ENCODE measurements at places on chromosomes 7 and 10. TPM values are rescaled to one million over a fixed set of nuclear protein-coding genes. Genes with fewer than 3 reads are reported as not detected.
A peak's percentile ranks its signal among the peaks of the same experiment; 100 is the strongest.

Gene OPN1SW
- total RNA-seq, result not detected

Gene SORCS3
- total RNA-seq, result not detected

Gene VAX1
- not detected for total RNA-seq

Gene ZMYND11
- 8.3 TPM for total RNA-seq

Gene H2BK1
- total RNA-seq, result not detected

Gene CALY
- not detected for total RNA-seq

DNA sequence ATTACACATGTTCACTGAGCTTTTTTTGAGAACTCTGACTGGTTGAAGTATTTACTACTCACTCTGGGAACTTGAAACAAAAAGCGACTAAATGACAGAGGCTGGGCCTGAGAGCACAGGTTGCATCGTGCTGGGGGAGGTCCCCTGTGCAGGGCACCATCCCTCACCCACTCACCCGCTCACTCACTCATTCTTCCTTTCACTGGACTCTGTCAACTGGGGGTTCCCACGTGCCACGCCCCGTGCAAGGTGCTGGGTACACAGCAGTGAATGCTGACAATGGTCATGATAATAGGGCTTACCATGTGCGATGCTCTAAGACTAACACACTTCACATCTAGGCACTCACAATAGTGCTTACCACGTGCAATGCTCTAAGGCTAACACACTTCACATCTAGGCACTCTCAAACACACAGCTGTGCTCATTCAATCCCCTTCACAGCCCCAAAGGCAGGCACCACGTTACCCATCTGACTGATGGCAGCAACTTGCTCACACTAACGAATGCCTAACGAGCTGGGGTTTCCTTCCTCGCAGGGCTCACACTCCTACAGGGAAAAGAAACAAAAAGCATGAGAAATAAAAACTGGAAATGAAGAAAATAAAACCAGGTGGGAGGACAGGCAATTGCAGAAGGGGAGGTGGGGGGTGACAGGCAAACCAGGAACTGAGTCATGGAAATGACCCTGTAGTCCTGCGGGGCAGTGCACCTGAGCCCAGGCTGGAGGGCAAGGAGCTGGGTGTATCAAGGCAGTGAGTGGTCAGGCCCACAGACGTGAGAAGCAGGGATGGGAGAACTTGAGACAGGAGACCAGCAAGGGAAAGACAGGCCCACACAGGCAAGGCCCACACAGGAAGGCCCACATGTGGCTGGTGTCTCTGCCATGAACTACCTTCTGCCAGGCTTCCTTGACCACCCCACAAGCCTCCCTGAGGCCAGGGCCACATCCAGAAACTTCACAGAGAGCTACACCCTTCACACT lies 147.0 kb upstream of the FAM20C start:
- no peaks in the 10 kb centered on the region for H3K27me3 ChIP-seq
- H3K4me1 ChIP-seq, result no peaks in the 10 kb centered on the region
- no peak overlapping the region for H3K27ac ChIP-seq
- no peak overlapping the region for H3K4me3 ChIP-seq
- peak; percentile 34 for DNase-seq

Gene STAMBPL1
- 38.5 TPM for total RNA-seq

DNA sequence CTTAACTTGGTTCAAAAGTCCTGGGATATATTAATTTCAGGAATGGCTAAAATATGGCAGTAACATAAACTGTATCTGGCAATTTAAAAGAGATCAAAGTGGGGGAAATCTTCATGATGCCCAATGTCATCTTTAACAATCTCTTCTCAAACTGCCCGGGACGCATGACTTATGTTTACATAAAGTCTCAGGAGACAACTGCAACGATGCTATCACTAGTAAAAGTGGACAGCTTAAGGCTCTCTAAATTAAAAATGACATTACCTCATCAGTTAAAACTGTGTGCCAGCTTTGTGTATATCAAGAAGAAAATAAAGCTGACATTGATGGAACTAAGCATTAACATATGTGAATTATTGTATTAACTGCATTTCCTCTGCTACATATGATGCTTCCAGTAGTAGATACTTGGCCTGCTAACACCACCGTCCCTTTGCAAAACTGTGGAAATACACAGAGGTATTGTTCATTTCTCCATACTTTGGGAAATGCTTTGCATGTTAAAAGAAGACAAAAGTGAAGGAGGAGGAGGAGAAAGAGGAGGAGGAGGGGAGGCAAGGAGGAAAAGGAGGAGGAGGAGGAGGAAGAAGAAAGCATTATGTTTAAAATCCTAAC lies 62.4 kb downstream of the NRP1 start:
- no peak overlapping the region for H3K27ac ChIP-seq
- no peaks in the 10 kb centered on the region for H3K36me3 ChIP-seq
- DNase-seq, result no peak
- H3K4me3 ChIP-seq, result no peak overlapping the region

DNA sequence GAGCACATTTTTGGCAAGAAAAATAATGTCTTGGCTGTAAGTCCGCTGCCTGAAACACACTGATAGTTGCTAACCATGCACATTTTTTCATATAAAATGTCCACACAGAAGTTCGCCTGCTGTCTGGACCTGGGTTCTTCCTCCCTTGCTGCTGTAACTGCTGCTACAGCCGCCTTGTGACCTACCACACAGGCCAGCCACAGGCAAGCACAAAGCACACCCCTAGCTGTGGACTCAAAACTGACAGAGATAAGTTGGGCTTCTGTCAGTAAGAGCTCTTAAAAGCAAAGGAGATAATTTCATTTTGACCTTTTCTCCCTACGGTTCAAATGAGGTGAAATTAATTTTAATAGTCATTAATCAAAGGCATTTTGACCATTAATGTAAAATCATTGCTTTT lies 354.7 kb downstream of the OTUD1 start:
- H3K27me3 ChIP-seq, result no peaks in the 10 kb centered on the region
- no peak overlapping the region for H3K4me3 ChIP-seq
- H3K27ac ChIP-seq, result no peak overlapping the region
- H3K4me1 ChIP-seq, result no peaks in the 10 kb centered on the region

- no peak overlapping the region for H3K27ac ChIP-seq
- H3K4me1 ChIP-seq, result no peaks in the 10 kb centered on the region
- no peak overlapping the region for H3K4me3 ChIP-seq
- no peaks in the 10 kb centered on the region for H3K36me3 ChIP-seq
Measured at GRCh38 chr10:89516149-89516832, 19.1 kb downstream of the SLC16A12 start.

GRCh38 chr10:123831259-123831658 lies 60.3 kb downstream of the CPXM2 start:
- H3K4me1 ChIP-seq, result no peaks in the 10 kb centered on the region
- DNase-seq, result no peak
- H3K4me3 ChIP-seq, result no peak overlapping the region
- H3K36me3 ChIP-seq, result no peaks in the 10 kb centered on the region
- H3K27ac ChIP-seq, result no peak overlapping the region

DNA sequence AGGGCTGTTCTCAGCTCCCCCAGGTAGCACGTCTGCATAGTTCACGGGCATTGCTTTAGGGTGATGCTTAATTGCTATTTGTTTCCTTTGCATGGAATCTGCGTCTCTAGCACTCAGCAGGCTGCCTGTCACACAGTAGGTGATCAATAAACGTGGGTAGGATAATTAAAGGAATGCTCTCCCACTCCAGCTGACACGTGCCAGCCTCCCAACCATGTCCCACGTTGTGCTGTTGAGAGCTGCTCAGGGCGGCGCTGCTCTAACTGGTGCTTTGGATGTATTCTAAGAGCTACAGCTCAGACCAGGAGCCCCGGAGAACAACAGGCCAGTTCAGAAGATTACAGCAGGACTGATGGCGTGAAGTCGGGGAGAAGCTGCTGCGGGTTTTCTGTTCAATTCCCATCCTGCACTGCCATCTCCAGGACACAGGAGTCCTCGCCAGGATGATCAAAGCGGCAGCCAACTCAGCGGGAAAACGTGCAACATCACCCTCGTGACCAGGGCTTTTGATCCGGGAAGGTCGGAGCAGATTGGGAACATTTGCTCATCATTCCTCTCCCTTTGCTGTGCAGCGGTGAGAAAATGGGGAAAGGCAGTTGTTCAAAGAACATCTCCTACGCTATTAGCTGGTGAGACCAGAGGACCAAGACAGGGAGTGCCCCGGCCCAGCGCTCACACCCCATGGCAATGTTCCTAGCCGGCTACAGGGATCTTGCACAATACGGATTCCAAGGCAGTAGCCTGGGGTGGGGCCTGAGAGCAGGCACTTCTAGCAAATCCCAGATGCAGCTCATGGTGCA lies 50.5 kb upstream of the FOXK1 start:
- DNase-seq, result no peak
- no peaks in the 10 kb centered on the region for H3K36me3 ChIP-seq
- no peaks in the 10 kb centered on the region for H3K27me3 ChIP-seq
- no peaks in the 10 kb centered on the region for H3K4me1 ChIP-seq
- H3K4me3 ChIP-seq, result no peak overlapping the region

All from Karpas-422 (cell line).